ENCODE measurements at places on chromosomes 16 and 17.

GRCh38 chr16:2074071-2074470, 26.3 kb downstream of the TSC2 start:
- no peak for DNase-seq

DNA sequence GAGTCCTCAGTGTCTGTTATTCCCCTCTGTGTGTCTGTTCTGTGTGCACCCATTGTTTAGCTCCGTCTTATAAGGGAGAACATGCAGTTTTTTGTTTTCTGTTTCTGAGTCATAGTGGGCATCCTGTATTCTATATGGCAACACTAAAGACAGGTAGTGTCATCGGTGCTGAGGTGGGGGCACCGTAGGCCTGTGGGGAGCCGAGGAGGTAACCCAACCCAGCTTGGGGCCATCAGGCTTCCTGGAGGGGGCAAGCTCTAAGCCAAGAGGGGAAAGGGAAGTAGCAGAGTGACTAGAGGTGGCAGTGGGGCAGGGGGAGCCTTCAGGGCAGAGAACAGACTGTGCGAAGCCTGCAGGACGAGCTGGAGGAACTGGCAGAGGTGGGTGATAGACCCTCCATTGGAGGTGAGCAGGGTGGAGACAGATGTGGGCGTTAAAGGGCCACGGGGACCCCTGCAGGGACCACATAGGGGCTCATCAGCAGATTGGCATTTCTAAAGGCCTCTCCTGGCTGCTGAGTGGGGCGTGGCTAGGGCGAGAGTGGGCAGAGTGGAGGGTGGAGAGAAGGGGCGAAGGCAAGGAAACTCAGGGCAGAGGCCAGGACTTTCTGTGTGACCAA, 36.5 kb downstream of the CPNE2 start:
- no peak for DNase-seq

GRCh38 chr17:72569148-72569946, 448.5 kb downstream of the SOX9 start:
- no peak for DNase-seq

- DNase-seq = no peak
Measured at GRCh38 chr17:34726536-34727384, 147.4 kb downstream of the TMEM132E start.

DNA sequence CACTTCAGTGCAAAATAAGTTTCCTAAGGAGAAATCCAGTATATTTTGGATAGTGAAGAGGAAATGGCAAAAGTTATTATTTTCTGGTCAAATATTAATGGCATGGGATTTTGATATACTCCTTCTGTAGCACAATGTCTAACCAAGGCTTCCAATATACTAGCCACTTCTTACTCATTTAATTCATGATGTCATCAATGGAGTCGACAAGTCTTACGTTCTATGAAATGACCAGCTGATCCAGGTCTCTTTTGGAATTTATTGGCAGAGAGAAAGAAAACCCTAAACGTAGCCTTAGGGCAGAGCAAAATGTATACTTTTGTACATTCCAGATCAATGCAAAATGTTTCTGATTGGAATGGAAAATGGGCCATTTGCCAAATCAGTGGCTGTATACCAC, 8.3 kb upstream of the ABCA10 start:
- no peak for DNase-seq

DNA sequence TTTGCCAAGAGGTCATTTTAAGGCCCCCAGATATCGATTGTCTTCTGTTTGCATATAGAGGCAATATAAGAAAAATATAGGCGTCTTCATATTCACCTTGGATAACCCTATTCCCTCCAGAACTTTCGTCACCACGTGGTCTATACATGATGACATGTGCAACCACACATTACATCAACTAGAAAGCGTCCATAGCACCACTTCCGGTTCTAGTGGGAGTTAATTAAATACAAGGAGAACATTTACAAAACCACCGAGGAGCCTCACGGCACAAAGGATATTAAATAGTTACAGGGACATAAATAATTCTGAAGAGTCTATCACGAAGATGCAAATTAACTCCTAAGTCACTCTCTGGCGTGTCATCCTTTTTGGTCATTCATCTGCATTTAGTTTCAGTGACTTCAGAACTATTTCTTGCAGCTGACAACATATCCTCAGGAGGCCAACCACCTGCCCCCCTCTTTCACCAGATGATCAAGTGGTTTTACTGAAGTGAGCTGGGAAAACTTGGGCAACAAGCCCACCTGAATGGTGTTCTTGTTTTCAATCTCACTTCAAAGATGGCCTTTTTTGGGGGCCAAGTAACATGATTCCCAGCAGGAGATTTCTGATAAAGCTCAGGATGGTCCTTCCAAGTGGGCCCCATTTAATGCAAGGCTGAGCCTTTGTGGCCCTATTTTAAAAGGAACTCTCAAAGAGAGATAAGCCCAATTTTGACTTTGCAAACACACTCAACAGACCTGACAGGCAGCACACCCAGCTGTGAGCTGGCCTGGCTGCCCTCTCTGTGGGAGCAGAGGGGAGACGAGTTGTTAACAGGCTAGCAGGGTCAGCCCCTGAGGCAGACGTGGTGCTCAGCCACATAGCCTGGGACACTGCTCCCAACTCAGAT, 15.3 kb downstream of the CMTM3 start:
- no peak for DNase-seq

- no peak for DNase-seq
Measured at GRCh38 chr17:40068584-40068916, 5.8 kb downstream of the THRA start.

DNA sequence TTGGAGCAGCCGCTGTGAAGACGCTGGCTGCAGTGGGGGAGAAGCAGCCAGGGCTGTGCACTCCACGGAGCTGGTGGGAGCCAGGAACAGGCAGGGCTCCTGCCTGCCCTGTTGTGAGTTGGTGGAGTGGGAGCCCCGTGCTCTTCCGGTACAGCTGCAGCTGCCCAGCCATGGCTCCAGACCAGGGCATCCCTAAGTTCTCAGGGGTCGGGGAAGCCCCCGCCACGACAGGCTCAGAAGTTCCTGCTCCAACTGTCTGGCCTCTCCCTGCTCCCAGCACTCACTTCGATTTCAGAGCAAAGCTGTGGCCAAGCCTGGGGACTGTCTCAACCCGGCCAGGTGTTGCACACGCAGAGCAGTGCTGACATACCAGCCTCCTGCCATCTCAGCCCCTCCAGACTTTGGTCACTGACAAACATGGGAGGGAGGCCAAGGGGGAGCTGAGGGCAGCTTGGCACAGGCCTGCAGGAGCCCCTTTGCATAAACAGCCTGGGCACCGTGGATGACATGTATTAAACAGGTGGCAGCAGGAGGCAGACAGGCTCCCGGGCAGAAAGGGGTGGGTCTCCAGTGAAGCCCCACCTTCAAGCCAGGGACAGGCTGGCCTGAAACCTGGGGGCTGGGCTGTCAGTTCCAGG, 13.9 kb upstream of the KDM8 start:
- DNase-seq = no peak

GRCh38 chr16:51326131-51326856, 175.2 kb upstream of the SALL1 start:
- no peak for DNase-seq

GRCh38 chr17:78357177-78357586, 2.7 kb downstream of the SOCS3 start:
- DNase-seq = peak; percentile 67

DNA sequence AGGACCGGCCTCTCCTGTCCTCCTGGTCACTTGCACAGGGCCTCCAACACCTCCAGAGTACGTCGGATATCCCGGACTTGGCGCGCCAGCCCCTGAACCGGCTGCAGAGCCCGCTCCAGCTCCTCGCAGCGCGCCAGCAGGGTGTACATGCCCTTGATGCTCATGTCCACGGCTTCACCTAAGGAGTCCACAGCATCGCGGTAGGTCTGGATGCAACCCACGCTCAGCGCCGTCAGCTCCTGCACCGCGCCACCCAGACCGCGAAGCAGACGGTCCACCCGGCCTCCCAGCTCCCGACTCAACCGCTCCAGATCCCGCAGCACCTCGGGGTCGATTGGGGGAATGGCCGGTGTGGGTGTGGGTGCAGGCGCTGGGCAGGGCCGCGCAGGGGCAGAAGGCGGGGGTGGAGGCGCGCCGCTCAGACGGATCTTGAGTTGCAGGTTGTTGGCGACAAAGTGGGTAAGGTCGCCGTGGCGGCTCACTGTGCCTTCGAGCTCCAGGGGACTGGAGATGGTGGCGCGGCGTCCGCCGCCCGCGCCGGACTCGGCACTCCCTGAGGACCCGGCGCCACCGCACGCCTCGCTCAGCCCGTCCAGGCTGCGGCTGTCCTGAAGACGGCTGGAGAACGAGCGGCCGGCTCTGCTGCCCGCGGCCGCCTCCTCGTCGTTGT, 804 bp downstream of the BORCS6 start:
- DNase-seq = no peak

DNA sequence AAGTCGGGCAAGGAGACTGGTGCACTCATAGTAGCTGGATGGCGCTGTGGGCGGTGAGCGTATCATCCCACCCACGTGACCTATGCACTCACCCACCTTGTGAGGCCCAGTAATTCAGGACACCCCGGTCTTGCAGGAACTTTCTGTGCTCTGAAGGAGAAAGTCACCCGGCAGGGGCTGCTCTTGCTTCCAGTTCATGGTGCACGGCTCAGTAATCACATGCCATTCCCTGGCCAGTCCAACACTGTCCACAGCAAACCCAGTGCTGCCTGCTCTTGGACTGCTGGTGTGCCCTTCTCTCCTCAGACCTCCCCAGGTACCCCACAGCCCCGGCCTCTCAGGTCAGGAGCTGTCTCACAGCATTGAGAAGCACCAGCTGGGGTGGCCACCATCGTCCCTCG, 16.4 kb upstream of the RHBDF2 start:
- DNase-seq = no peak

DNA sequence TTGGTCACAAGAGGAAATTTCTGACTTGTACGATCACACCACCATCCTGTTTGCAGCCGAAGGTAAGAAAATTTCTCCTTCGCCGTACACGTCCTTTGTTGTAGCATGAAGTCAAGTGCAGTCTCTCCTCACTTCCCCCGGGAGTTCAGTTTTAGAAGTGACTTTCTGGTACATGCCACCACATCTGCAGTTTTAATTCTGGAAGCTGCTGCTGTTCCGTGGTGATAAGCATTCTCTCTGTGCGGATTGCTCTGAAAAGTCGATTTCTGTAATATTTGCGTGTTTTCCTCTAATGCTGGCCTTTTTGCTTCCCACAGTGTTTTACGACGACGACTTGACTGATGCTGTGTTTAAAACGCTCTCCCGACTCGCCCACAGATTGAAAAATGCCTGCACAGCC, 20.6 kb downstream of the METTL22 start:
- DNase-seq = no peak

GRCh38 chr16:56549744-56550385, 15.0 kb upstream of the MT4 start:
- DNase-seq = no peak

GRCh38 chr17:45425984-45426413, 6.7 kb downstream of the ARHGAP27 start:
- DNase-seq = no peak

DNA sequence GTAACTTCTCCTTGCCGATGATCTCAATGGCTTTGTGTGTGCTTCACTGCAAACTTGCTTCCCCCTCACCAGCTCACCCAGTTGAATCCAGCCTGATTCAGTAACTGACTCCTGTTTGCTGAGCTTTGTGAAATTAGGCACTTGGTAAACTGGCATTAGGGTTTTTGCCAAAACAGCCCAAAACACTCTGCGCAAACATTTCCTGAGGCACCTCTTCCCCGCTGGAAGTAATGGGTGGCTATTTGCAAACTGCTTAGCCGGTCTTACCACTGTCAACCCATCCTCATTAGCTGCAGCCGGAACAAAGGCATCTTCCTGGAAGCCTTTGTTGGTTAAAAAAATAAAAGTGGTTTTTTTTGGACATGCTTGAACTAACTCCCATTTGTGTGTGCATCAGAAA, 353.2 kb downstream of the MAF start:
- DNase-seq = no peak

DNA sequence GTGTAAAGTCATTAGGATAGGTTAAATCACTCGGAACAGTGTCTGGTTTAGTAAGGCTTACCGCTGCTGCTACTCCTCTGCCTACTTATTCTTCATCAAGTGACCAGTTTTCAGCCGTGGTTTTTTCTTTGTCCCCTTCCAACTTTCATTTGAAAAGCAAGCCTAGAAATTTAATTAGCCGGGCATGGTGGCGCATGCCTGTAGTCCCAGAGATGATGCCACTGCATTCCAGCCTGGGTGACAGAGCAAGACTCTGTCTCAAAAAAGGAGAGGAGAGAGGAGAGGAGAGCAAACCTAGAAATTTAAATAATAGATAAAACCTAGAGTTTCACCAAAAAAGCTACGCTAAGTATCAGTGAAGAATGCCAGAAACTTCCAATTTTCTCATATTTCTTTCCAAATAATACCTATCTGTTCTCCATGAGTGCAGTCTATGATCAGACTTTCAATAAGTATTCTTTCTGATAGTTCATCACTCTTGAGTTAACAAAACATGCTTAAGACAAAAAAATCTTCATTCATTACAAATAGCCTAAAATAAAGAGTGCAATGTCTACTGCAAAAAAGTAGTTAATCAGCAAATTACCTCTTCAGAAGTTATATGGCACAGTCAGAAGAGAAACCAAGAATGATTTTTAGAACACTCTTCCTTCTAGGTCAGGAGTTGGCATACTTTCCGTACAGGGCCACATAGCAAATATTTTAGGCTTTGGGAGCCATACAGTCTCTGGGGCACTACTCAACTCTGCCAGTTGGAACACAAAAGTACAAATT, 15.1 kb downstream of the ANKFY1 start:
- no peak for DNase-seq

DNA sequence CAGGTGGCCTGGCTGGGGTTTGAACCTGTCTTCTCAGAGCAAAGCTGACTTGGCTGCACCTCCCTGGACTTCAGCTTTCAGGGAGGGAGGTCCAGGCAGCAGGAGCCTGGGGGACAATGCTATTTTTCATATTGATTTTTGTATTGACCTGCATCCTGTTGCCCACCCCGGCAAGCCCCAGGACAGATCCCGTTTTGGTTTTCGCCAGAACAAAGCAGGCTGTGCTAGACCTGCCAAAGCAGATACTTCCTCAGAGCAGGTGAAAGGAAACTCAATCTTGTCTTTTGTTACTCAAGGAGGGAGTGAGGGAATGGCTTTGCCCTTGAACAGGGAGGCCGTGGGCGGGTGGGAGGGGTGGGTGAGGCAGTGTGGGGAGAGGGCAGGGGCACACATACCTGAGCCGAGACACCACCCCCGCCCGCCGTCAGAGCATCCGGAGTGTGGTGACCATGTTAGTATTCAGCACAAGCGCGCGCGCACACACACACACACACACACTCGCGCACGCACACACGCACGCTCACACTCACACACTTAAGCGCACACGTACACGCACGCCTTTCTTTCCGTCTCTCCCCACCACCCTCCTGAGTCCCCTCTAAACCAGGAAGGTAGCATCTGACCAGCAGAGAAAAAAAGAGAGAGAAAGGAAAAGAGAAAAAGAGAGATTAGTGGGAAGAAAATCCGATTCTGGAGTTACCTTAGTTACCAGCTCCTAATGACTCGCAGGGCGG, 59.5 kb downstream of the RAI1 start:
- no peak for DNase-seq

GRCh38 chr17:62653826-62654761, 26.6 kb downstream of the MRC2 start:
- DNase-seq = no peak
